ENCODE measurements at places on chromosomes 6 and 20.
A peak's percentile ranks its signal among the peaks of the same experiment; 100 is the strongest.

DNA sequence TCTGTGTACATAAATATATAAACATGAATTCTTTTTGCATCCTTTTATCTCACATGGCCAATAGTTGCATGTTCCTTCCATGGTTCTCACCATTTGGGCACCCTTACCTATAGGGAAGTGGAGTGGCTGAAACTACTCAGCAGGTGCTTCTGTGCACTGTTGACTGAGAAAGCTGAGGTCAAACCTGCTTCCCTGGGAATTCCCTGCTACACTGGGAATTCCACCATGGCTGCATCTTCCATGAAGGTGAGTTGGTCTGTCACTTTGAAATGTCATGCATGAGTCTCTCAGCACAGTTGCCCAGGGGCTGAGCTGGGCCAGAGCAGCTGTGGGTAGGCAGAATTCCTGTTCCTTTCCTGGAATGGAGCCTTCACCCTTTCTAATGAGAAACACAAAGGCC is 193.8 kb upstream of the PRSS16 start:
- no peak for DNase-seq

DNA sequence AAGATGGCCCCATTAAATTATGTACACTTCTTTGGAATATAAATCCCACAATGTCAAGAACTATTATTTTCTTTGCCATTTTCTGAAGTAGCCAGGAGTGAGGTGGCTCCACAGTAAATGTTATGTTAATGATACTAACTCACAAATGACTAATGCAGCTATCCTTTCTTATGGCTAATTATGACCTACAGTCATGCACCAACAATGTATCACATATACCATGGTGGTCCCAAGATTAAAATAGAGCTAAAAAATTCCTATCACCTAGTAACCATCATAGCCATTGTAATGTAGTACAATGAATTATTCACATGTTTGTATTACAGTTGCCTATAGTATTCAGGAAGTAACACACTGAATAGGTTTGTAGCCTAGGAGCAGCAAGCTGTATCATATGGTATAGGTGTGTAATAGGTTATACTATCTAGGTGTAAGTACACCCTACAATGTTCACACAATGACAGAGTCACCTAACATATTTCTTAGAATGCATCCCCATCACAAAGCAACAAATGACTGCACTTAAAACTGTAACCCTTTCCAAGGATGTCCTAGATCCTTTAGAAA is 15.3 kb downstream of the ECHDC1 start:
- DNase-seq: peak; percentile 88

DNA sequence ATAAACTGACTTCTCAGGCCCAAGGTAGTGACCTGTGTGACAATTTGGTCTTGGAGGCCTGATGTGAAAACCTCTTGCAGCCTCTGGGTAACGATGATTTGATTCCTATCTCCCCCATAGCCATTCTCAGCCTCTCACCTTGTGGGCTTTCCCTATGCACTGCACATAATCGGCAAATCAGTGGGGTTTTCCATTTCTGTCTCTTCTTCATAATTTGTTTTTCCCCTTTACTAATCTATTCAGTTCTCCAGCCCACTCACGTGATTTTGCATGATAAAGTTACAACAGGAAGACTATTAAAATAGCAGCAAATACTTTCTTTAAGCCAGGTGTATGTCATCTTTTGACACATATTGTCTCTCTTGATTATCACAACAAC is 893.7 kb downstream of the TFAP2A start:
- DNase-seq: no peak

DNA sequence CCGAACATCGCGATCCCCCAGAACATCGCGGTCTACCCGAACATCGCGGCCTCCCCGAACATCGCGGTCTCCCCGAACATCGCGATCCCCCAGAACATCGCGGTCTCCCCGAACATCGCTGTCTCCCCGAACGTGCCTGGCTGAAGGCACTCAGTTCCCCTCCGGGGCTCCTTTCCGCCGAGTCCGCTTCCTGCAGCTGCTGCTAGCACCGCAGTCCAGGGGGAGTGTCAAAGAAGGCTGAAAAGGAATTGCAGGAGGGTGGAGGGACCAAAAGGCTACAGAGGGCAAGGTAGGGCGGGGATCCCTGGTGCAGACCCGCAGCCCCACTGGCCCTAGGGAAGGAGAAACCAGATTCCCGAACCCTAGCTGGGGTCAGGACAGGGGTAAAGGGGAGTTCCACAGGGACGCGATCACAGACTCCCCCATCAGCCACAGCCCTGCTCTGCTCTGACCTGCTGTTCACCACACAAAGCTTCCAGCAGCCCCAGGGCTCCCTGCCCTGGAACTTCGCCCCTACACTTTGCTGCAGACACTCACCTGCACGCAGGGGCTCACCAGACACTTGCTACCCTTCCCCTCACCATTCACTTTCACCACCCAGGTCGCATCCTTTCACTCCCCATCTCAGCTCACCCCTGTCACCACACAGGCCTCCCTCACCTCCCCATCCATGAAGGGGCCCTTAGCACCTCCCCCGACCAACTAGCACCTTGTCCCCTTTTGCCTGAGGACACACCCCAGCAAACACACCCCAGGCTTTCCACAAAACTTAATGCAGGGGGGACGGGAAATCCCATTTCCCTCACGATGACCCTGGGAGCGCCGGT is 1.7 kb downstream of the ULBP1 start:
- DNase-seq: peak; percentile 10

DNA sequence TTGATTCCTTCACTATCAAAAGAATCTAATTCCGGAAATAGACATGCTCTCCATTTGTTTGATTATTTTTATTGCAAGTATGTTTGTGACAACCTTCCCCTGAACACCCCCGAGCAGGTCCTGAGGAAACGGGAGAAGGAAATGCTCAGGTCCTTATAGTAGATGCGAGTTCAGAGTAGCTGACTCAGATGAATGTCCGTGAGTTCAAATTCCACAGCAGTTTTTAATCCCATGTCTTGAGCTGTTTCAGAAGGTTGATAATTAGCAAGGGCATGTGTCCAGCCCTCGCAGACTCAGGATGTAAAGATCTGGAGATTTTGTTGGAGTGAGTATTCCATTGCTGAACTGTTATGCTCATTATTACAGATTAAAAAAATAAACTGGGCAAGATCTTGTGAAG is 169.3 kb downstream of the BCAS1 start:
- DNase-seq: peak; percentile 85

- DNase-seq: no peak
Measured at GRCh38 chr6:23775127-23775526, 350.9 kb upstream of the NRSN1 start.
